Astrocyte (in vitro differentiated cells and primary cell): ENCODE measurements at places on chromosomes 16 and 17. TPM values are rescaled to one million over a fixed set of nuclear protein-coding genes. Genes with fewer than 3 reads are reported as not detected.

GRCh38 chr17:7969433-7969832 is 33.0 kb upstream of the GUCY2D start:
- DNase-seq = no peak

GRCh38 chr17:37527249-37527851 is 37.7 kb downstream of the DUSP14 start:
- DNase-seq = peak; percentile 32

GRCh38 chr16:11667221-11667823 is 933 bp upstream of the SNN start:
- DNase-seq = no peak

The SLFN14 gene
- total RNA-seq = not detected in 2 replicates

- no peak for DNase-seq
These were observed 1.9 kb upstream of the DNASE1 start for GRCh38 chr16:3652373-3653195.

DNA sequence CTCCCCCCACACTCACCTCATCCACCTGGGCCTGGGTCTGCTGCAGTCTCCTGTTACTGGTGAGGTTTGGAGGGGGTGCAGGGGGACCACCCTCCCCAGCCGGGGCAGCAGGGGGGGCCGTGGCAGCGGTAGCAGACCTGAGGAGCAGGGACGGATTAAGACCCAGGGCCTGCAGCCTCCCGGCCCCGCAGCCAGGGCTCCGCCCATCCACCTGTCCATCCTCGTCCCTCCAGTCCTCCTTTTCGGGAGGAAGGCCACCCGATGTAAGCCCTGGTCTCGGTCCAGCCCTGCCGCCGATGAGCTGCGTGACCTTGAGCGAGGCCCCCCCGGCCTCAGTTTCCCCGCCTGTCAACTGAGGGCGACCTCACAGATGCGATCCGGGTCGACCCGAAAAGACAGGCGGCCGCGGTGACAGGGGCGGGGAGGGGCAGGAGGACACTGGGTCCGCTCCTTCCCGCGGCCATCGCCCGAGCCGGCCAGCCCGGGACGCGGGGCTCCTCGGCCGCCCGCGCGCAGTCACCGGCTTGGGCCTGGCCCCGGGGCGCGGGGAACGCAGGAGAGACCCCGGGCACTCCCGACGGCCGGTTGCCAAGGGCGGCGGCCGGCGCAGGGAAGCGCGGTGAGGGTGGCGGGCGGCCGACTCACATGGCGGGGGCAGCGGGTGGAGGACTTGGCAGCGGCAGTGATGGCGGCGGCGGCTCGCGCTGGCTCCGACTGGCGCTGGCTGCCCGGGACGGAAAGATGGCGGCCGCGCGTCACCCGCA is at the start of gene VAMP2:
Gene VAMP2, minus strand, starts transcription at position 716 of the 764 bp plus-strand sequence. Its CDS starts 69 bp downstream, at position 647.
- DNase-seq = no peak

DNA sequence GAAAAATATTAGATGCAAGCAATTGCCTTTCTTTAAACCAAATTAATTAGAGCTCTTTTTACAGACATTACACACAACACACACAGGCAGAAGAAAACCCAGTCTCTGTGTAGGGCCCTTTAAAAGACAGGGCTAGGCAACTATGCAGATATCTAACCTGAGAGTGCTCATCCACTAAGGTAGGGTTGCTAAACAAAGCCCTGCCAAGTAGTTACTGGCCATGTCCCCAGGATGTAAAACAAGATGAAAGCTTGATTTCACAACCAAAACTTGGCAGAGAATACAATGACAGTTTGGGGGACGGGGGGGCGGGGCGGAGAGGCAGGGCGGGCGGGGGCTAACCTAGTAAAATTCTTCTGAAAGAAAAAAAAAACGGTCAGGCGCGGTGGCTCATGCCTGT is 669.0 kb upstream of the CA10 start:
- DNase-seq = no peak

DNA sequence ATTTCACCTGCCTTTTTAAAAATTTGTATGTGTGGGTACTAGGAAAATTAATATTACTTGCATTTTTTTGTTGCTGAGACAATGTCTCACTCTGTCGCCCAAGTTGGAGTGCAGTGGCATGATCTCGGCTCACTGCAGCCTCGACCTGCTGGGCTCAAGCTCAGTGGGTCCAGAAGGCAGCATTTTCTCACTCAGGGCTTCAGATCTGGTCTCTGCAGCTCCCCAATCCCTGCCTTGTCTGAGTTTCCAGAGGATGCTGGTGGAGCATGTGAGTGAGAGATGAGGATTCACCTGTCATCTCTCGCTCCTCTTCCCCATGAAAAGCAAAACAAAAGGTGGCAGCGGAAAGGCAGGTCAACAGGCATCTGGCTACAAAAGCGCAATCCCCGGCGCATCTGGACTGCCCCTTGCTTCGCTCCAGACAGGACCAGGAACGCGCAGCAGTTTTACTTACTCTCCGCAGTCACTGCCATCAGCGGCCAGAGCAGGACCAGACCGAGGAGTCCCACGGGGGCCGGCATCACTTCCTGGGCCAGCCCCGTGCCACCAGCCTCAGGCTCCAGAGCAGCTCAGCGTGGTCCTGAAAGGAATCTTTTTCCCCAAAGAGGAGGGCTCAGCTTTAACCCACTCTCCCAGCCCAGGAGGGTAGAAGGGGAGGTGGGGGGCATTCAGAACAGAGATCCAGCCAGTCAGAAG is 59.9 kb downstream of the LITAF start:
- no peak for DNase-seq

The SLC12A3 gene
- total RNA-seq = 0.07 and 0.18 TPM in 2 replicates

GRCh38 chr17:17612085-17613022 is 20.8 kb upstream of the PEMT start:
- DNase-seq = no peak

The LITAFD gene
- total RNA-seq = not detected in 2 replicates

DNA sequence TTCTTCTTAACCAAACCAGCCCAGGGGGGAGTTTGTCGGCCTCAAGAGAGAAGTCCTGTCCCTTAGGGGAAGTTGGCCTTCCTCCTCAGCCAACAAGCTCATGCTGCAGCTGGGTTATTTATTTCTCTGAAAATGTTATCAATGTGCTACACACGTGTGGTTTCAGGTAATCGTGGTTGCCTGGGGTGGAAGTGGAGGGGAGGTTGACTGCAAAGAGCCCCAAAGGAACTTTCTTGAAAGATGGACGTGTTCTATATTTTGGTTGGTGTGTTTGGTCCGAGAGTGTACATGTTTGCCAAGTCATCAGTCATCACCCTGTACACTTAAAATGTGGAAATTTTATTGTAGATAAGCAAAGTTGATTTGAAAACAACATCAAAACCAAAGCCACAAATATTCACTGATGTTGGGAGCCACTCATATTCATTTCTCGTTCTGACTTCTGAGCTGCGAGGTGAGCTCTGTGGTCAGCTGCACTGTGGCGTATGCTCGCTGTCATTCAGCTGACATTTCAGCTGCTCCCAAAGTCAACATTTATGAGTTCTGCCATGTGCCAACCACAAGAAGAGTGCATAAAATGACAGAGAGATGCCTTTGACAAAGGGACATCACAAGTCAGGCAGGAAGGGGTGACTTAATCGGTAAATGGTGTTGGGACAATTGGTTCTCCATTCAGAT is 26.5 kb upstream of the ADGRG1 start:
- peak; percentile 27 for DNase-seq
